Activated CD8-positive, alpha-beta memory T cell treated with anti-CD3 and anti-CD28 coated beads for 1 hour (primary cell): ENCODE measurements at places on chromosomes 2 and 18.

GRCh38 chr2:6999211-6999877, 82.1 kb downstream of the RNF144A start:
- no peak for DNase-seq

- DNase-seq = no peak
Measured at GRCh38 chr2:99960790-99961189, 181.6 kb downstream of the AFF3 start.

GRCh38 chr18:44054514-44054913, 626.2 kb upstream of the SETBP1 start:
- no peak for DNase-seq

GRCh38 chr18:75071484-75071785, 137.5 kb downstream of the PTGR3 start:
- DNase-seq = no peak

DNA sequence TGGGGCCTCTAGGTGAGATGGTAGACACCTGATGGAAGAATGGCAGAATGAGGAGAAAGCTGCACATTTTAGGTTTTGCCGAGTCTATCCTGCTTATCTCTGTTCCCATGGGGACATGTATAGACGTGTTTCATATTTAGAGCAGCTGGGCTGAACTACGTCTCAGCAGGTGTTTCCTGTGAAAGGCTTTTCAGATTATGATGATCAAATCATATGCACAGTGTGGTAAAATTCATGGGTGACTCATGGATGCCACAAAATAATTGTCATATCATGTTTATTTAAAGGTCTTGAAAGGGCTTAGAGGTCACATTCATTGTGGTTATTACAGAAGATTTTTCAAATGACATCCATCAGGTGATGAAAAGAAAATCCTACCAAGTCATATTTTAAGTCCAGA, 90.5 kb downstream of the ICOS start:
- DNase-seq = no peak

- DNase-seq = no peak
Measured at GRCh38 chr18:48201337-48202005, 207.7 kb downstream of the ZBTB7C start.

DNA sequence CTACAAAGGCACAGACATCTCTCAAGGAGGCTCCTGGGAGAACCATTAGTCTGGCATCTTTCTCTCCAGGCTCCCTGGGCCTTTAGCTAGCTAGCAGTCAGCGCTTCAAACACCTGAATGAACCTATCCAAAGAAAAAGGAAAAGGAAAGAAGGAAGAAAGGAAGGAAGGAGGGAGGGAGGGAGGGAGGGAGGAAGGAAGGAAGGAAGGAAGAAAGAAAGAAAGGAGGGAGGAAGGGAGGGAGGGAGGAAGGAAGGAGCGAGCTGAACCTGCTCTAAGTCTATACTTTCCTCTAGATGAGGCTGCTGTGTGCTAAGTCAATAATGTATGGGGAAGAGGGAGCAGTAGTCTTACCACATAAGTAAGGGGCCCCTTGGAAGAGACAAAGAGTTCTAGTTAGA, 5.1 kb upstream of the BCL11A start:
- DNase-seq = no peak

DNA sequence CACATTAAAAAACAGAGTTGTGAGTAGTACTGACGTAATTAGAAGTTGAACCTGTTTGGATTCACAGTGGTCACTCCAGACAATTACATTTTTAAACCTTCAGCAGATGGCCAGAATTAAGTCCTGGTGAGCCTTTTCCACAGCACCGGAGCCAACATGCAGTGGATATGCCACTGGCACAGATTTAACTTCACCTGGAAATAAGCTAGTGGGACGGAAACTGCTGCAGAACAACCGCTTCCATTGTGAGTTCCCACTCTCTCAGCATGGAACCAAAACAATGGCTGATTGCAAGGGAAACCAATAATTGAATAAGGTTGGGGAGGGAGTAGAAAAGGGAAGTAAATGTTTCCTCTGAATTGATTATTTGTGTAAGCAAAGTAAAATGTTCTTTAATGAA, 515.1 kb downstream of the STK39 start:
- no peak for DNase-seq

DNA sequence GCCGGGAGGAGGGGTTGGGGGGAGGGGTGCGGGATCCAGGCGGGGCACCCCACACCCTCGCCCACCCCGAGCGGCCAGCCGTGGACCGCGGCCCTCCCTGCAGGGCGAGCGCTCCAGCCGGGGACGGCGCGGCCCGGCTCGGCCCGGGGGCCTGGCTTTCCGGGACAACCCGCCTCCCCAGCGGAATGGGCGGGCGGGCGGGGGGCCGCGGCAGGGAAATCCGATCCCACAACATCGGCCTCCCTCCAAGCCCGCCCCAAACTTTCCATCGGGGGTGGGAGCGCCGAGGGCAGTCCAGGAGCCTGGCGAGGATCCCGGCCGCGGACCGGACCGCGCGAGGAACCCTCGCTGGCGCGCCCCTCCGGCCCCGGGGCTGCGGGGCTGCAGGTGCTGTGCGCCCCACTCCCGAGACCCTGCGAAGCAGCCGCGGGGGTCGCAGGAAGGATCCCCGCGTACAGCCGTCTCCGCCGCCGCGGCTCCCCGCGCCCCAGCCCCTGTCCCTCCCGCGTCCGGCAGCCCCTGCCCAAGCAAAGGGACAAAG, 529 bp downstream of the SEMA4C start:
- no peak for DNase-seq

DNA sequence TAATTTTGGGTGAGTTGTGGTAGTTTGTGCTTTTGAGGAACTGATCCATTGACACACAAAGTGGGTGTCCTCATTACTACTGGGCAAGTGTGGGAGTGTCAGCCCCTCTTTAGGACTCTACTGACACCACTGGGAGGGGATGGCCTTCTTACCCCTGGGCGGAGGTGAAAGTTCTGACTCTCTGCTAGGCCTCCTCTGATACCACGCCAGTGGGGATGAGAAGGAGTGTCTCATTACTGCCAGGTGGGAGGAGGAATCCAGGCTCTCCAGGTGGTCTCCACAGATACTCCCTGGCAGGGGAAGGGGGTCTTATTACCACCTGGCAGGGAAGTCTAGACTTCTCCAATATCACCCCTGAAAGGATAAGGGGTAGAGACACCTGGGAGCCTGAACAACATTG, 9.1 kb downstream of the LCLAT1 start:
- no peak for DNase-seq

DNA sequence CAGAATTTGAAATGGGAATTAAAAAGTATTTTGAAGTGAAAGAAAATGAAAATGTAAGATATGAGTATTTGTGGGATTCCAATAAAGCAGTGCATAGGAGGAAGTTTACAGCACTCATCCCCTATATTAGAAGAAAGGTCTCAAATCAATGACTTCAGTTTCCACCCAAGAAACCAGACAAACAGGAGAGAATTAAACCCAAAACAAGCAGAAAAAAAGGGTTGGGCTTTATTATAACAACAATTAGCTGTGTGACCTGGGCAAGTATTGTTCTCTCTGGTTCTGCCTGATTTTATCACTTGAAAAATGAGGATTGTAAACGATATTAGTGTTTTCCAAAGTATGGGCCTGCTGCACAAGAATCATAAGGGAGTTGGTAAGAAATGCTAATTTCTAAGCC, 18.3 kb upstream of the LYPD6 start:
- DNase-seq = no peak

- no peak for DNase-seq
Measured at GRCh38 chr2:18067588-18068384, 189.3 kb downstream of the KCNS3 start.

GRCh38 chr2:219737270-219737691, 109.9 kb downstream of the SLC4A3 start:
- DNase-seq = no peak

GRCh38 chr2:48944956-48945355, 189.4 kb upstream of the LHCGR start:
- no peak for DNase-seq

GRCh38 chr2:186591506-186591890, 1.6 kb downstream of the ITGAV start:
- DNase-seq = no peak

DNA sequence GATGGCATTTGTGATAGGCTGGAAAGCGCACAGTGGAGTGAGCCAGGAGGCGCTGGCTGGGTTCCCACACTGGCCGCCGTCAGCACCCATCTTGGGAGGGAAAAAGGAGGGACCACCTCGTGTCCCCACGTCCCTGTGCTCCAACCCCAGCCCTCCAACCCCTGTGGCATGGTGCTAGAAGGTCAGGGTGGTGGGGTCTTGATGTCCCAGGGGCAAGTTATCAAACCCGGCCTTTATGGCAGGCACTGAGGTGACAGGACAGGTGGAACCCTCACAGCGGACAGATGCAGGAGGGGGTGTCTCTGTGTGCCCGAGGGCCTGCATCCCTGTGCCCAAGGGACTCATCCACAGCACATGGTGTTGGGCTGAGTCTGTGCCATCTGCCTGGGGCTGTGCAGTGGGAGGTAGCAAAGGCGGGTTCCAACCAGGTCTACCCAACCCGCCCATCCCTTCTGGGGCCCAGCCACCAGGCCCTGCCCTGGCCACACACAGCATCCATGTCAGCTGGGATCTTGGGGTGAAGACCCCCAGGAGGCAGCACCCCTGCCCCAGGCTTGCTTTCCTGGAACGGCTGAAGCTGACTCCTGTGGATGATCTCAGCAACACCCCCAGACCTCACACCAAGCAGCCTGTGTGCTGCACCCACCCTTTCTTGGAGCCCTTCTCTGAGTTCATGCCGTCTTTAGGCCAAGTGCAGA, 246.1 kb downstream of the NDUFA10 start:
- DNase-seq = no peak

DNA sequence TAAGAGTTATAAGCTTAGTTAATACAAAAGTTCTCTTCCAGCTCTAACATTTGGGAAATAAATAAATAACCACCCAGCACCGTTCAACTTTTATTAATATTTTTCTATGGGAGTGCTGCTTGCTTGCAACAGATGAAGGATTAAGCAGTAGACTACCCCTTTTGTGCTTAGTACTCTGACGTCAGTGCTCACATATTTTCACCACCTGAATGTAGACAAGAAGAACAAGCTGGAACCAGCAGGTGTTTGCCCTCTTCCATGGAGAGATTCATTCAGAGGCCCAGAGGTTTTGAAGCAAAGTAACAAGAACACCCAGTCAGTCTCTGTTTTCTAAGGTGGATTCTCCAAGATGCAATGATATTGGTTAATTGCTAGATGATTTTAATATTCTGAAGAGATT, 307.1 kb upstream of the PIK3C3 start:
- DNase-seq = no peak

DNA sequence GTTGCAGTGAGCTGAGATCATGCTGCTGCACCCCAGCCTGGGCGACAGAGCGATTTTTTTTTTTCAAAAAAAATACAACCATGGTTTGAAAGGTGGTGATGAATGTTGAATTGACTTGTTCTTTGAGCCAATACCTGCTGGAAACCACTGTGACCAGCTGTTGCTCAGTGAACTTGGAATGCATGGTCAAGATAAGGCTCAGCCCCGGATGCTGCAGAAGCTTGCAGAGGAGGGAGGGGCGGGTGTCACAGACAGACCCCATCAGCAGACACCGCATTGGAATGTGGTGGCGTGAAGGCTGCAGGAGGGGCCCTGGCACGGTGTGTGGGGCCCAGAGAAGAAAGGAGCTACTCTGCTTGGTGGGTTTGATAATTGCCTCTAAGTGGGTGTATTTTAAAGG, 91.6 kb downstream of the ITGB1BP1 start:
- DNase-seq = no peak

GRCh38 chr2:213221957-213222356, 62.3 kb upstream of the SPAG16 start:
- no peak for DNase-seq

DNA sequence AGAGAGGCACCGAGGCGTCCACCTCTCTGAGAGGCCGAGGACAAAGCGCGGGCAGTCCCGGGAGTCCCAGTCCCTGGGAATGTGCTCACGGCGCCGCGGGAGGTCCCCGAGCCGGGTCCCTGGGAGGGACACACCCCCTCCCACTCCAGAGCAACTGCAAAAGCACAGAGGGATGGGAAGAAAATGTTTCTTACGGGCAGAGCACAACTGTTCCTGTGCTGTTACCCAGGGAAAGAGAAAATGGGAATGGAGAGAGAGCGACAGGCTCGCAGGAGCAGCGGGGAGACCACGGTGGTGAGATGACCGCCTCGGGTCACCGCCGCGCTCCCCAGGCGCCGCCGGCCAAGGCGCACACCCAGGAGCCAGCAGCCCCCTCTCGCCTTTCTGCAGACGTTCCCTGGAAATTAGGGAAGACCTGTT, 1.2 kb upstream of the BCL11A start:
- no peak for DNase-seq

- no peak for DNase-seq
Measured at GRCh38 chr18:78293940-78294541, 685.6 kb upstream of the SALL3 start.

DNA sequence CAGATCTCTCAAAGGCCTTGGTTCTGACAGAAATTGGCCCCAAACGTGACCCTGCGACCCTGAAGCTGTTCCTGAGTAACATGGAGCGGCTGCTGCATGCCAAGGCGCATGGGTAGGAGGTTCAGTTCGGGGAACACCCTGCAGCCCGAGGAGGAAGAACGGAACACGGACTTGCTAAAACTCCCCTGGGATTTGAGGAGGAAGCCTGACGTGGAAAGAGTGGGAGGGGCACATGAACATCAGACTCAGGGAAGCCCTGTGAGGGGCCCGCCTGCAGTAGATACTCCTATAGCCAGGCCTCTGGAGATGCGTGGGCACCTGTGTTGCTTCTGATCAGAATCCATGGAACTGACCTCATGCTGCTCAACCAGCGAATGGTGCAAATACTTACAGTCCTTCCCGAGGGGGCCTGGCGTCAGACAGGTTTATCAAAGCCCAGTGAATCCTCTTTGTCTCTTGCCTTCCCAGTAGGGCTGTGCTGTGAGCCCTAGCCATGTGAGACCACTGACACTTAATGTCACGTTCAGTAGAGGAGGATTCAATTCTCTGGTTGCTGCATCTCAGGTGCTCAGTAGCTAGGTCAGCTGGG, 46.8 kb downstream of the IMPA2 start:
- DNase-seq = no peak

DNA sequence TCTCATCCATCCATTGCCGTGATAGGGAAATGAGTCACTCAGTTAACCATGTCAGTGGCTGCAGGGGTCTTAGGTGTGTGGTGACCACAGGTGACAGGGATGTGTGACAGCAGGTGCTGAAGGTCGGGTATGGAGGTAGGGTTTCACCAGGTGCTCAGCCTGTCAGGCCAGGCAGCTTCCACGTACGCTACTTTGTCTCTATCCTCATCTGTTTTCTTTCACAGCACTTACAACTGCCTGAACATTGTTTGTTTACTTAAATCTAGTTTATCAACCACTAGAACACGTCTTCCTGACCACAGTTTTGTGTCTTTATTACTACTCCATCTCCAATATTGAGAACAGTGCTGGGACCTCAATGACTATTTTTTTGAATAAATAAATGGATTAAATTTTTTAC, 11.4 kb upstream of the UXS1 start:
- no peak for DNase-seq

DNA sequence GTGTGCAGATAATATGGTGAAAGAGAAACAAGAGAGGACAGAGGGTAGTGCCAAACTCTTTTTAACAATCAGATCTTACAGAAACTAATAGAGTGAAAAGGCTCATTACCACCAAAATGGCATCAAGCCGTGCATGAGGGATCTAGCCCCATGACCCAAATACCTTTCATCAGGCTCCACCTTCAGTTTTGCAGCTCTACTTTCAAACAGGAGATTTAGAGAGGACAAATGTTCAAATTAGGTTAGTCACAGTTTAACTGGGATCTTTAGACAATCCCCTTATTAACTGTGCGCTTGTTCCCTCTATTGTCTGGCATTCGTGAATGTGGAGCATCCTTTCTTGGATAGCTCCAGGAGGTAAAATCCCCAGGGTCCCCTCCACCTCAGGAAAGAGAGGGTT, 1209.3 kb upstream of the CHAC2 start:
- DNase-seq = no peak

- DNase-seq = no peak
Measured at GRCh38 chr2:59744436-59744835, 809.0 kb downstream of the BCL11A start.

GRCh38 chr18:74505776-74506175, 9.6 kb downstream of the CNDP2 start:
- no peak for DNase-seq
